ENCODE measurements at places on chromosomes 3 and 15. TPM values are rescaled to one million over a fixed set of nuclear protein-coding genes. Genes with fewer than 3 reads are reported as not detected.

The OR5K2 gene
- total RNA-seq = not detected

The LSAMP gene
- 1.6 TPM for total RNA-seq

The PRTG gene
- total RNA-seq = 1.1 TPM

The CPEB1 gene
- total RNA-seq = 1.8 TPM

The BSN gene
- total RNA-seq = 0.39 TPM

The WDR76 gene
- 4.3 TPM for total RNA-seq

The COL6A5 gene
- not detected for total RNA-seq

The LYZL4 gene
- total RNA-seq = not detected

The CNTN3 gene
- total RNA-seq = 4.3 TPM

The TM6SF1 gene
- 19.0 TPM for total RNA-seq

The GRK7 gene
- total RNA-seq = not detected

The SLC22A13 gene
- 0.21 TPM for total RNA-seq

The CCDC174 gene
- total RNA-seq = 12.0 TPM

The PIGZ gene
- 4.5 TPM for total RNA-seq

The GOLGA6L10 gene
- total RNA-seq = 0.15 TPM

The IQCH gene
- 0.53 TPM for total RNA-seq

The FBXL22 gene
- total RNA-seq = 24.2 TPM

The TM4SF1 gene
- 125 TPM for total RNA-seq

The ST3GAL6 gene
- 22.2 TPM for total RNA-seq

The NCK1 gene
- total RNA-seq = 29.9 TPM

The GATA2 gene
- total RNA-seq = 8.9 TPM

The UNC13C gene
- 0.29 TPM for total RNA-seq

The SH2D7 gene
- not detected for total RNA-seq

The GOLGA8O gene
- 1.6 TPM for total RNA-seq

The ATP13A5 gene
- total RNA-seq = not detected

The CHRM5 gene
- not detected for total RNA-seq

The AADACL2 gene
- not detected for total RNA-seq

The SKOR1 gene
- 0.29 TPM for total RNA-seq

The TEX55 gene
- total RNA-seq = not detected

The AMT gene
- total RNA-seq = 14.9 TPM

The CPN2 gene
- not detected for total RNA-seq

The SLMAP gene
- 213 TPM for total RNA-seq

The FBXO40 gene
- 146 TPM for total RNA-seq

The REC114 gene
- total RNA-seq = not detected

The SKIL gene
- 19.8 TPM for total RNA-seq

The FBN1 gene
- 110 TPM for total RNA-seq

The PTX3 gene
- total RNA-seq = 51.1 TPM

The RAB6B gene
- total RNA-seq = 41.6 TPM

The GABRR3 gene
- total RNA-seq = not detected

The AGBL1 gene
- total RNA-seq = 0.05 TPM

The ACAD9 gene
- 35.3 TPM for total RNA-seq

The ATG3 gene
- 52.7 TPM for total RNA-seq

The APOD gene
- total RNA-seq = 256 TPM

The SLC9C1 gene
- total RNA-seq = 0.26 TPM

The RLBP1 gene
- total RNA-seq = not detected

The TERC gene
- 1.7 TPM for total RNA-seq

The KLHL6 gene
- 1.7 TPM for total RNA-seq

The TRPM1 gene
- total RNA-seq = not detected

The SCG3 gene
- total RNA-seq = 0.15 TPM

The ASB14 gene
- total RNA-seq = not detected

The STRC gene
- total RNA-seq = 0.12 TPM

The GP9 gene
- 0.29 TPM for total RNA-seq

The ATG7 gene
- 22.8 TPM for total RNA-seq

The FGF12 gene
- 291 TPM for total RNA-seq

The GRM2 gene
- total RNA-seq = 0.50 TPM
